ENCODE measurements at places on chromosomes 12 and 14.

GRCh38 chr12:114311974-114312373 lies 94.0 kb downstream of the TBX5 start:
- H3K27me3 ChIP-seq = no peaks in the 10 kb centered on the region
- no peak for DNase-seq
- H3K4me1 ChIP-seq = no peaks in the 10 kb centered on the region
- no peaks in the 10 kb centered on the region for H3K36me3 ChIP-seq

GRCh38 chr12:72041811-72042210 lies 103.2 kb downstream of the TPH2 start:
- H3K4me3 ChIP-seq = no peak overlapping the region
- H3K27ac ChIP-seq = no peak overlapping the region
- no peak for DNase-seq
- no peaks in the 10 kb centered on the region for H3K27me3 ChIP-seq

DNA sequence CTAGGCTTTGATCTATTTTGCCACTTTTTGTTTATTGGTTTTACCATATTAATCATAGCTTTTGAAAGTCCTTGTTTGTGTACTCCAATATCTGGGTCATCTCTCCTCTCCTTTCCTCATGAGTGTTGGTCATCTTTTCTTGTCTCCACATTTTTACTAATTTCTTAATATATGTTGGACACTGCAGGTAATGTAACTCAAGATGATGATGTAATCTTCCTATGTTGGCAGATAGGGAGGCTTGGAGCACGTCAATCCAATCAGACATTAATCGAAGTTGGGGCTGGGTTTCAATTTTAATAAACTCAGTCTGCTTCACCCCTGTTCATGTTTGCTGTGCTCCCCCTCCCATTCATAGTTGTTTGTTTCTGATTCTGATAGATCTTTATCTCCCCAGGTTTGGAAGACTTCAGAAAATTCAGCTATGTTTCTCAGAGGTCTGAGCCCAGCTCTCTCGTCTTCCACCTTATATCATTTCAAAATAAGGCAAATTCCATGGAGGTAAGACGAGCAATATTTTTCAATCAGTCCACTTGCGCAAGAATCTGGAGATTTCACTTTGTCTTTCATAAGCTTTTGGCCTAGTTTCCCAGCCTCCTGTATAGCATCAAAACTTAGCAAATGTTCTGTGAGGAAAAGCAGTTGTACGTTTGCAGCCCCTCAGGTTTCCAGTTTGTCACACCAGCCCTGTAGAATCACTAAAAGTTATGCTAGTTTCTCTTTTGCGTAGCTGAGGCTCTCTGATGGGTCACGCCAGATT lies 504.1 kb downstream of the TMTC2 start:
- DNase-seq = no peak
- no peaks in the 10 kb centered on the region for H3K27me3 ChIP-seq
- no peak overlapping the region for H3K27ac ChIP-seq
- H3K4me1 ChIP-seq = no peaks in the 10 kb centered on the region
- no peak overlapping the region for H3K4me3 ChIP-seq
- no peaks in the 10 kb centered on the region for H3K36me3 ChIP-seq

DNA sequence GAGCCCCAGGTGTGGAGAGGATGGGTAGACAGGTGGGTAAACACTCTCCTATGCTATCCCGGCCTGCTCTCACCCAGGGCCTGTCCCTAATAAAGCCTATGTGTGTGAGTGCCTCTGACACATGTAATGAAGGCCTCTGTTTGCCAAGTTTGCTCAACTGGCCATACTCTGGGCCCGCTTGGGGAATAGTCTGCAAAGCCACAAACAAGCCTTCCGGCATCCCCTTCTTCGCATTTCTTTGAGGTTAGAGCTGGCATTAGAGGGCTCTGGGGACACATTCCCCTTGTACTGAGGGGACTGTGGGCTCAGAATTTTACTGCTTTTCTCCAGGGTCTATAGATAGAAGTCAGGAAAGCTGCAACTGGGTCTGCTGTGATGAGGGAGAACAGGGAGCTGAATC lies 240.5 kb downstream of the C12orf75 start:
- no peak overlapping the region for H3K27ac ChIP-seq
- no peak for DNase-seq
- H3K4me3 ChIP-seq = no peak overlapping the region
- H3K36me3 ChIP-seq = no peaks in the 10 kb centered on the region

DNA sequence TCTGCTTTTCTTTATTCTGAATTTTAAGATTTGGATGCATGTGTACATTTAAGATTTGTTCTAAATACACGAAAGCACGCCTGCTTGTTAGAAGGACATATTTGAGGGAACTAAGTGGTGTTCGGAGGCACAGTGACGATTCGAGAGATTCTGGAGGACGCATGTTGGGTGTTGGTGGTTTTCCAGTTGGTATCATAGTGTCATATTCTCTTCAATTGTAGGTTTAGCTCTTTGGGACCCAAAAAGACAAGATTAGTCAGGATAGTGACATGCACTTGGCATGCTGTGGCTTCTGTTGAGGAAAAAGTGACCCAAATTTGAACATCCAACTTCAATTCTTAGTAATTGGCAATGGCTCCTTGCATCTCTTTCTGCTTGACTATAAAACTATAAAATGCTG lies 30.1 kb downstream of the PRKCH start:
- H3K27me3 ChIP-seq = no peaks in the 10 kb centered on the region
- H3K4me3 ChIP-seq = no peak overlapping the region
- no peak for DNase-seq
- H3K27ac ChIP-seq = no peak overlapping the region

DNA sequence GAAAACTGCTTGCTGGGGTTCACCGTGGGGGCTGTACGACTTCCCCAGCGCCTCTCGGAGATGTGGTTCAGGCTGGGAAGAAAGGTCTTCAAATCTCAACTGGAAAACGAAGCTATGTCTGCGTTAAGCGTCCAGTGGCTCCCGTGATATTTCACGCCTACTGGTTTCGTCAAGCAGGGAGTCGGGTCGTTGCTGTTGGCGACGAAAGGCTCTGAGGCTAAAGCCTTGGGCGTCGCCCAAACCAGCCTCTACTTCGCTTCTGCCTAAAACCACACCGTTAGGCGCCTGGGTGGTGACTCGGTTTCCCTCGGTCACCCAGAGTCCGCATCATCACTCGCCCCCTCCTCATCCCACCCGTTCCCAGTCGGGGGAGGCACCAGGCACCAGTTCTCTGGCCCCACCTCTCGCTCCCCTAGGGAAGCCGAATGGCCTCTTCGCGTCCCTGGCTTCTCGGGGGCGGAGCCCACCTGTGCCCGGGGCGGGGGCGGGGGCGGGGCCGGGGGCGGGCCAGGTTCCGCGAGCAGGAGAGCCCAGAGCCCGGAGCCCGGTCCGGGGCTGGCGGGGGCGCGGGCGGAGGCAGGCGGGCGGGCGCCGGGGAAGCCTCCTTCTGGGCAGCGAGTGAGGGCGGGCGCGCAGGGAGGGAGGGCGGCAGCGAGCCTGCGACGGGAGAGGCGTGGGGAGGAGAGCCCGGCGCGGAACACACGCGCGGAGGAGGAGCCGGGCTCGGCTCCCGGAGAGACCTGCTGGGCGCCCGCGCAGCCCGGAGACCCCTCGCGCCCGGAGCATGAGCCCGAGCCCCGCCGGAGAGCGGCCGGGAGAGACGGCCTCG lies at the start of gene B4GALNT3:
Gene B4GALNT3, plus strand, starts transcription at position 510 of the 829 bp plus-strand sequence. CDS start 438 bp downstream, outside the sequence.
- no peaks in the 10 kb centered on the region for H3K36me3 ChIP-seq
- no peaks in the 10 kb centered on the region for H3K27me3 ChIP-seq
- DNase-seq = peak; percentile 35
- H3K4me1 ChIP-seq = peaks cover 2% of the 10 kb centered on the region

DNA sequence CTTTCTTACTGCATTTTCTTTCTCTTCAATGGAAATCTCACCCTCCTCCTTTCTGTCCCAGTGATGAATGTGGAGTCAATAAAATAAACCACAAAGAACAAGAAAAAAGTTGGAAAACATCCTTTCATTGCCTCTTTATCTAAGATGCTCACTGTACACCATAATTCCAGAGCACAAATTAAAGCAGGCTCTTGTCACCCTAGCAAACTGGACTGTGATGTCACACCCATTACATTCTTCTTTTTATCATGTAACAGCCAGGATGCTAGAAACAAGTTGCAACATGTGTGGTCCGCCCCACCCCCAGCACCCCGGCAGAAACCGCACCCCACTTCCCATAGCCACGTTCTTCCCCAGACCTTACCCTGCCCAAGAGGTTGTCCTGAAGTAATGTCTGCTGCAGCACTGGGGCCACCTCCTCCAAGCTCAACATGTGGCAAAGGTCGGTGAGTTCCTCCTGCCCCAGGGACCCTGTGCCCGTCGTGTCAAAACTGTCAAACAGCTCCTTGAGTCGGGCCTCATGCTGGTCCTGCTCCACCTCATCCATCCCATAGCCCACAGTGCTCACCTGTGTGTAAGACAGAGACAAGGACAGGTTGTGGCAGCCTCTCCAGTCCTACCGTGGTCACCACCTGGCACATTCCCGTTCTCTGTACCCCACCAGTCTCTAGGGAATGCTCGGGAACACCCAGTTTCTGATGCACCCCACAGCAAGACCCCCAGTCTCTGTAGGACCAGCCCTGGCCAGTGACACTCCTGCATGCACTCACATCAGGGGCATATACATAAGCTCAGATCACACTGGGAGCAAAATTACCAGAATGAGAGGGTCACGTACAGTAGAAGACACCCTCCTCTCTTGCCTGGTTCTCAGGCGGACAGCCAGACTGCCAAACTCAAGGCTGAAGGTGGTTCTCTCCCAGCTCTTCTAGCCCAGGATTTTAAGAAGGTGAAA lies 9.2 kb downstream of the NIN start:
- no peaks in the 10 kb centered on the region for H3K27me3 ChIP-seq
- peaks cover 26% of the 10 kb centered on the region for H3K4me1 ChIP-seq
- no peaks in the 10 kb centered on the region for H3K36me3 ChIP-seq

GRCh38 chr12:120737557-120738251 lies 12.1 kb downstream of the ACADS start:
- H3K36me3 ChIP-seq = peaks cover 4% of the 10 kb centered on the region
- no peaks in the 10 kb centered on the region for H3K27me3 ChIP-seq
- H3K27ac ChIP-seq = no peak overlapping the region
- no peaks in the 10 kb centered on the region for H3K4me1 ChIP-seq
- no peak overlapping the region for H3K4me3 ChIP-seq
- no peak for DNase-seq

GRCh38 chr12:87311206-87311605 lies 718.0 kb downstream of the C12orf50 start:
- no peaks in the 10 kb centered on the region for H3K4me1 ChIP-seq
- H3K4me3 ChIP-seq = no peak overlapping the region
- H3K27ac ChIP-seq = no peak overlapping the region
- H3K27me3 ChIP-seq = no peaks in the 10 kb centered on the region
- no peak for DNase-seq
- H3K36me3 ChIP-seq = no peaks in the 10 kb centered on the region

DNA sequence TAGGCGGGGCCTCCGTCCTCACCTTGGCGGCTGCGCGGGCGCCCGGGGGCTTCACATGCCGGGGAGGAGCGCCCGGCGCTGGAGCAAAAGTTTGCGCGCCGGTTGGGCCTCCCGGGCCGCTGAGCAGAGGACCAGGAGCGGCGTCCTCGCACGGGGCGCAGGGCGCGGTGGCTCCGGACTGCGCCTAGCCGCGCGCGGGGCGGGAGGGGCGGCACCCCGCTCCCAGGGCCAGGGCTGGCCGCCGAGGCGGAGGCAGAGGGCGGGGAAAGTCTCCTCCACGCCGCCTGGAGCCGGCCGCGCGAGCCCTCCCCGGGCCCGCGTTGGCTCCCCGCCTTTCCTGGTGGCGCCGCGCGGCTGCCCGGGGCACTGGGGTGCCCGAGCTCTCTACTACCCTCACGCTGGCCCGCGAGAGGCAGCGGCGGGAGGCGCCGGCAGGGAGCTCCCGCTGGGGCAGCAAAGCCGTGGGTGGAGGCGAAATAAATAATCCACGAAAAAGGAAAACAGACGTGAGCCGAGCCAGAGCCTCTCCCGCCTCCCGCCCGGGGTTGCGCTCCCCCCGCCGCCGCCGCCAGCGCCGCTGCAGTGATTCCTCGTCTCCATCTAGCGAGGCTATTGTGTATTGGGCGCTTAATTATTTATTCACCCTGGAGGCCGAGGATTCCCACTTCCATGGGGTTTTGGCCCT lies 400 bp upstream of the PRIMA1 start:
- peaks cover 3% of the 10 kb centered on the region for H3K27me3 ChIP-seq
- no peak for DNase-seq
- no peak overlapping the region for H3K27ac ChIP-seq
- H3K36me3 ChIP-seq = no peaks in the 10 kb centered on the region
- no peak overlapping the region for H3K4me3 ChIP-seq

DNA sequence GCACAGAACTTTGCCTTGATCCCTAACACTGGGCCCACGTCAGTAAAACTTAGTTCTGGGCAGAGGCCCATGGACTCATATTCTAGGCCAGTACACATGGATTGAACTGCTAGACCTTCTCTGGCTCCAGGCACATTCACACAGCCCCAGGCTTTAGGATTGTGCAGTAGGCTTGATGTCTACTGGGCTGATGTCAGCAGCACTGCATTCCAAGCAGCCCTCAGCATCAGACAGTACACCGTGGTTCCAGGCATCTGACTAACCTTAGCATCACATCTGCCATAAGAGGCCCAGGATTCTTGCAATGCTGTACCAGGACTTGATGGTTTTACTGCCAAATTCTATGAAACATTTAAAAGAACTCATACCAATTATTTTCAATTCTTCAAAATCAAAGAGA lies 301.9 kb downstream of the CCER1 start:
- H3K27ac ChIP-seq = no peak overlapping the region
- no peaks in the 10 kb centered on the region for H3K27me3 ChIP-seq
- no peaks in the 10 kb centered on the region for H3K4me1 ChIP-seq
- H3K4me3 ChIP-seq = no peak overlapping the region
- H3K36me3 ChIP-seq = no peaks in the 10 kb centered on the region

DNA sequence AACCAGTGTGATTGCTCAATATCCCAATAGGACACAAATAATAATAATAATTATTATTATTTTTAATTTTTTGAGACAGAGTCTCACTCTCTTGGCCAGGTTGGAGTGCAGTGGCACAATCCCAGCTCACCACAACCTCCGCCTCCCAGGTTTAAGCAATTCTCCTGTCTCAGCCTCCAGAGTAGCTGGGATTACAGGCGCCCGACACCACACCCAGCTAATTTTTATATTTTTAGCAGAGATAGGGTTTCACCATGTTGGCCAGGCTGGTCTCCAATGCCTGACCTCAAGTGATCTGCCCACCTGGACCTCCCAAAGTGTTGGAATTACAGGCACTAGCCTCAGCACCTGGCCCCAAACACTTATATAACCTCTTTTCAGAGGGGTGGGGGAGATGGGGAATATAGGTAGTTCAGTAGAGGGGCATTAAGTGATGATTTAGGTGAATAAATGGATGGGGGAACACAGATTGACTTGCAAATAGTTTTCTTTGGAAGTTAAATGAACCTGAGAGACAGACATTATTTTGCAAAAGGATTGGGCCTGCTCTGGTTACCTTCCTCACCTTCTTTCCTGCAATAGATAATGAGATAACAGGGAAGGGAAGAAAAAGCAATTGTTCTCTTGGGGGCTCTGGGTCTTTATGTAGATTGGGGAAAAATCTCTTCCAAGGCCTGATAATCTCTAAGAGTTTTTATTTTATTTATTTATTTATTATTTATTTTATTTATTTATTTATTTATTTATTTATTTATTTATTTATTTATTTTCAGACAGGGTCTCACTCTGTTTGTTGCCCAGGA lies 57.7 kb downstream of the RESF1 start:
- DNase-seq = no peak
- no peak overlapping the region for H3K27ac ChIP-seq
- H3K27me3 ChIP-seq = no peaks in the 10 kb centered on the region
- no peaks in the 10 kb centered on the region for H3K4me1 ChIP-seq
- no peaks in the 10 kb centered on the region for H3K36me3 ChIP-seq

- no peak overlapping the region for H3K4me3 ChIP-seq
- no peaks in the 10 kb centered on the region for H3K27me3 ChIP-seq
- no peaks in the 10 kb centered on the region for H3K36me3 ChIP-seq
- H3K27ac ChIP-seq = no peak overlapping the region
- H3K4me1 ChIP-seq = no peaks in the 10 kb centered on the region
Measured at GRCh38 chr12:47517122-47517521, 188.7 kb downstream of the RPAP3 start.
